ENCODE measurements at places on chromosomes 16 and 17.

DNA sequence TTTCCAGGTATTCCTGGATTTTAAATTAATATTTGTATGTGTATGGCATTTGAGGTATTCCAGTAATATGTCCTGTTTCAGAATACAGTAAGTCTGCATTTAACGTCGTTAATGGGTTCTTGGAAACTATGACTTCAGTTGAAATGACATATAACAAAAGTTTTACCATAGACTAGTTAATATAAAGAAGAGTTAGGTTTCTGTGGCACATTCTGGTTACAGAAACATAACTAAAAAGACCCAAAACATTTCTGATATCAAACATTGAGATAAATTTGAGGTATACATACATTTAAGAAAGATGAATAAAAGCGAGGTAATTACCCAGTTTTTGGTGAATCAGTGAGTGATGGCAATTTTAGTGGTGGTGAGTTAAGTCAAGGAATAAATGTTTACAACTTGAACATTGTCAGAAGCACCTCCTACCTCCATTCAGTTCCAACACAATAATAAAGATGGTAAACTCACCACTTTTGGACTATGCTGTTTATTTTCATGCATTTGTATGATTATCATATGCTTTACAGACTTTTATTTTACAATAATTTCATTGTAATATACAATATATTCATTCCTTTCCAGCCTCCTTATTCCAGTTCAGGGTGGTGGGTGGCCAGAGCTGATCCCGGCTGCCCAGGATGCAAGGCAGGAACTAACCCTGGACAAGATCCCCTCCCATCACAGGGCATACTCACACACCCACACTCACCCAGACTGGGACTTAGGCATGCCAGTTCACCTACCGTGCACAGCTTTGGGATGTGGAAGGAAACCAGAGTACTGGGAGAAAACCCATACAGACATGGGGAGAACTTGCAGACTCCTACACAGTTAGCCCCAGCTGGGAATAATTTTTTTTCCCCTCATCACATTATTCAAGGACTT, 9.7 kb downstream of the LUC7L3 start:
- DNase-seq: no peak

DNA sequence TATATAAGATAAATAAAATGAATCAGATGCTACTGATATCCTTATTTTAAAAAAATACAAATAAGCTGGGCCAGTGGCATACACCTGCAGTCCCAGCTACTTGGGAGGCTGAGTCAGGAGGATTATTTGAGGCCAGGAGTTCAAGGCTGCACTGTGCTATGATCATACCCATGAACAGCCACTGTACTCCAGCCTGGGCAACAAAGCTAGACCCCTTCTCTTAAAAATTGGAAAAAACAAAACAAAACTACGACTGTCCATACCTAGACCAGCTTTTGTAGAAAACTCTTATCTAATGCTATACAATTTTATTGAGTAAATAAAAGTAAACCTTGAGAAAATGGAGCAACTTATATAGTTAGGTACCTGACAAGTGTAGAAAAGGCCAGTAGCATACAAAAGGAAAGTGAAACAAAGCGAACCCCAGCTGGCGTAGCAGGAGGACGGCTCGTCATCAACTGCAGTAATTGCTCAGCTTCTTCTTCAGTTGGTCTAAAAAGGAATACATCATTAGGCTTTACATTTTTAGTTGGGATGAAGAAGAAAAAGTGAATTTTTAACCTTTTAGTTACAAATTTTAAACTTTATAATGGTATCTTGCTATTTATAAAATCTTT, 23.6 kb downstream of the INTS2 start:
- DNase-seq: no peak

DNA sequence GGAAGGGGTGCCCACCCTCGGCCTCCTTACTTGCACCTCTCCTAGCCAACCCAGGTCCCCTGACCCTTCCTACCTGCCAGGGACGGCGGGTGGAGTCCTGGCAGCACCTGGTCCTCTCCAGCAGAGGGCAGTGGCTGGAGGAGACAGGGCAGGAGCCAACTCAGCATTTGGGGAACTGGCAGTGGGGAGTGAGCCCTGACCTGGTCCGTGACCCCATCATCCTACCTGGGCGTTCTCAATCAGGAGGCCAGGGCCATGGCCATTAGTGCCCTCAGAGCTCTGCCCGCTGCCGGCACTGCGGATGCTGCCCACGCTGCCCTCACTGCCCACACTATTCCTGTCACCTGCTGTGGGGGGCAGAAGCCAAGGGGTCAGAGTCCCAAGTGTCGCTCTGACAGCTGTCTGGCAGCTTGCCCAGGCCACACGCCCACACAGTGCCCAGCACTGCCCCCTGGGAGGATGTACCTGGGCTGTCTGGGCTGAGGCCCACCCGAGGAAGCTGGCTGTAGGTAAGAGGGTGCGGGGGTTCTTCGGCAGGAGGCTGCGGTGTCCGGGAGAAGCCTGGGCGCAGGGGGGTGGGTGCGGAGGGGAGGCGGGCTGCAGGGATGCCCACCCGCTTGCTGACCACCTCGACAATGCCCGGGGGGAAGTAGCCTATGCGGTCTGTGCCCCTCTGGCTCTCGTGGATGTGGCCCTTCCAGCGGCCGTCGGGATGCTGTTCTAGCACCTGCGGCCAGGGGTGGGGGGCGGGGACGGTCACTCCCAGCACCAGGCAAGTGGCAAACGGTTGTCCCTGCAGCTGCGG, 10.8 kb downstream of the CASKIN2 start:
- DNase-seq: no peak

DNA sequence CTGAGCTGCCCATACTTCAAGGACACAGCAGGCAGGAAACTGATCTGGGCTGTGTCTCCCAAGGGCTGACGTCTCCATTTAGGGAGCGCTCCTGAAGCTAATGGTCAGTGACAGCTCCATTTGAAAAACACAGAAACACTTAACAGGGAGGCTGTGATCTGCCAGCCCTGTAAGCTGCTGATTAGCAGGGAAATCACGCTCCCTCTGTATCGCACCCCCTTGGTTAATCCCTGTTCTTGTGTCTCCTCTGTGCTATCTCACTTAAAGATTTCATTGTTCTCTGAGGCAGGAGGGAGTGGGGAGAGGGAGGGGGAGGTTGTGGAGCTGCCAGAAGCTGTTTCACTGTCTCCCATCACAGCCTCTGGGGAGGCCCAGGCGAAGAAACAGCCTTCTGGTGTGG, 47.4 kb upstream of the CACNG3 start:
- no peak for DNase-seq

DNA sequence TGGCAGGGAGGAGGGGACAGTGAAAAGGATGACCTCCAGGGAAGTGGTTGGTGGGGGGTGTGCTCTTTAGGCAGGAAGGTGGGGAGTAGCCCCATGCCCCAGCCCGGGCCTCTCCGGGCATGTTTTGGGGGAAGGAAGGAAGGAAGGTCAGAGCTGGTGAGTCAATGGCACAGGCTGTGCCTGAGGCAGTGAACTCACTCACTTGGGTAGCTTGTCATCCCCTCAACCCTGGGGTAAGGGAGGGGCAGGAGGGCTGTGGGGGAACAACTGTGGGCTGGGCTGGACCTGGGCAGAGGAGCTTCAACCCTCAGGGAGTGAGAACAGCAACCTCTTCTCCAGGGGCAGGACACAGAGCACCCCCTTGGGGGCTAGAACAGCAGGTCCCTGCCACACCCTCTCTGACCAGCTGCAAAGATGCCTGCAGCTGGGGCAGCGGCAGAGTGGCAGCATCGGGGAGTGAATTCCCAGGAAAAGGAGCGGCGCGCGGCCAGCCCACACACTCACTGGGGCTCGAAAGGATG, 6.3 kb downstream of the CSF3 start:
- no peak for DNase-seq

DNA sequence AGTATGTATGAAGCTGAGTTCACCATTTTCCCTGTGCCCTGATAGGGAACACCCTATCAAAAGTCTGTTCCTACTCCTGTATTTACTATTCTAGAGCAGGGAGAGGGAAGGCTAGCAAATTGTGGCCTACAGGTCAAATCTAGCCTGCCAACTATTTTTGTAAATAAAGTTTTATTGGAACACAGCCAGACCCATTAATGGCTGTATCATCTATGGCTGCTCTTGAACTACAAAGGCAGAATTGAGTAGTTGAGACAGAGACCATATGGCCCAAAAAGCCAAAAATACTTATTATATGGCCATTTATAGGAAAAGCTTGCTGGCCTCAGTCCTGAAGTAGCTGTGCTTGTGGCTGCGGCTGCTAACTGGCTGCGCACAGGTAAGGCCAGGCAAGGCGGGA, 4.3 kb upstream of the ALDOC start:
- DNase-seq: no peak

DNA sequence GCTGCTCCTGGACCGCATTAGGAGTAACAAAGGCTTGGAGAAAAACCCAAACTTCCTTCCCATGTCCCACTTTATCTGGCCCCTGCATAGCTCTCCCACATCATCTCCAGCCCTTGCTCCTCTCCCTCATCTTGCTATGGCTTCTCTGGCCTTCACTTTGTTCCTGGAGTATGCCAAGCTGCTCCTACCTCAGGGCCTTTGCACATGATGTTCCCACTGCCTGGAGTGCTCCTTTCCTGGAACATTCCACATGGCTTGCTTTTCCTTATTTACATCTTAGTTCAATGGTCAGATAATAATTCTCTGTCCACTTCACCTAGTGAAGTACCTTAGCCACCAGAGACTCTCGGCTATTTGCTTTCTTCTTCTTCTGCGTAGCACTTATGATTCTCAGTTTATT, 4.3 kb upstream of the KSR1 start:
- DNase-seq: no peak

DNA sequence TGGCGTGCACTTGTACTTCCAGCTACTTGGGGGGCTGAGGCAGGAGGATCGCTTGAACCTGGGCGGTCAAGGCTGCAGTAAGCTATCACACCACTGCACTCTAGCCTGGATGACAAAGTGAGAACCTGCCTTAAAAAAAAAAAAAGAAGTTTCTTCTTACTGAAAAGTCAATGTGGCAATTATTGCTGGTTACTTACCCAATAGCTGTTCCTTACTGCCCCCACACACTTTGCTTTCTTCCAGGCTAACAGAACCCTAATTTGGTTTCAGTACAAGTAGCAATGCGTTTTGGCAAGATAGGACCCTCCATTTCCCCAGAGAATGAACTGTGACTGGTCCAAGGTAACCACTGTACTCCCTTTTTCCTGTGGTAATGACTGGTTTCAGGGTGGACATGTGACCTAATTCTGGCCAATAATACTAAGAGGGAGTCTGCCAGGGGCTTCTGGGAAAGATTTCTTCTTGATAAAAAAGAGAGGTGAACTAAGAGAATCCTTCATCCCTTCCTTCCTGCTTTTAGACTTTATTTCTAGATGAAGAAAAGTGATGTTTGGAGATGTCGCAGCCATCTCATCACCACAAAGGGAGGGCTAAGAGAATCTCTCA, 58.8 kb upstream of the MSI2 start:
- no peak for DNase-seq

- no peak for DNase-seq
Observed at GRCh38 chr17:45848405-45848804, 3.7 kb downstream of the SPPL2C start.

DNA sequence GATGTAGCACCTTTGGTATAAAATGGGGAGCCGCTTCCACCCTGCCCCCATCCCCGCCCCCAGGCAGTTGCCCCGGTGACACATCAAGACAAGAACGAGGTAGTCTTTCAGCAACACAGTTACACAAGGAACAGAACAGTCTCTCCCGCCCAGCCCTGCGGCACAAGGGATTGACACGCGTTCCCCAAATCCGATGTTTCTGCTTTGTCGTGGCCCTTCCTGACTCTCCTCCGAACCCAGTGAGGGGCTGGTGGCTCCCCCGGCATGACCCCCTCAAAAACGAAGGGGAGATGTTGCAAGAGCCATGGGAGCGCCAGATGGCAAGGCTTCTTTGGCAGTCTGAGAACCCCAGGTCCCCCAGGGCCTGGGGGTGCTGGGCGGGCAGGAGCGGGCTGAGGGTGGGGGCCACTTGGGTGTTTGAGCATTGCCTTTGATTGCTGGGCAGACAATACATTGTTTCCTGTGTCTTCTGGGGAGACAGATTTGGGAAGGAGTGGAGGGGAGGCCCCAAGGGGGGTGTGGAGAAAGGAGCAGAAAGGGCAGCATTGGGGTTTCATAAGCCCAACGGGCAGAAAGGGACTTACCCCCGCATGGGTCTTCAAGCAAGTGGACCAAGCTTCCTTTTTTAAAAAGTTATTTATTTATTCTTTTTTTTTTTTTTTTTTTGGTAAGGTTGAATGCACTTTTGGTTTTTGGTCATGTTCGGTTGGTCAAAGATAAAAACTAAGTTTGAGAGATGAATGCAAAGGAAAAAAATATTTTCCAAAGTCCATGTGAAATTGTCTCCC, 16.6 kb downstream of the COL1A1 start:
- DNase-seq: no peak

DNA sequence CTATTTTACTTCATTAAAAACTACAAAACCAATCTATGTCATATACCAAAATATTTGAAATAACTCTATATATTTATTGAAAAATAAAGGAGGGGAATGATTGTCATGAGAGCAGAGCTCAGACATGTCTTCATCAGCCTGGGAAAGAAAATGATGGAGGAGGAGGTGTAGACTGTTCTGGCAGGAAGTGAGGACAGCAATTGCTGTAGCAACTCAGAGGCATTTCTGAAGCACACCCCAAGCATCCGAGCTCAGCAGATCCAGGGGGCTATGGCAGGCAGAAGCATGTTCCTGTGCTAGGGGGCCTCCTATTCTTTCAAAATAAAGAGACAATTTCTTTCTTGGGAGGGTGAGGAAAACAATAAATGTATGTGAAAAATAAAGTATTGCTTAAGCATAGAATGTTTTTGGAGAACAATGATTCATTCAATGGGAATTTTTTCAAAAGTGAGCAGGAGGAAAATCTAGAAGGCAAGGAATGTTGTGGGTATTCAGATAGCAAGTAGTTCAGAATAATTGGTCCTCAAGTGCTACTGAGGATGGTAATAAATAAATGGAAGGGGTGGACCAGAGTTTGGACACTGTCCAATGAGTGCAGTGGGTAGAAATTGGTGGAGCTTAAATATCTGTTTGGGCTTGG, 383.4 kb downstream of the CDH11 start:
- DNase-seq: no peak
